ENCODE measurements at places on chromosomes 11 and 22. TPM values are rescaled to one million over a fixed set of nuclear protein-coding genes. Genes with fewer than 3 reads are reported as not detected.

GRCh38 chr11:61531044-61531443, 22.5 kb downstream of the LRRC10B start:
- no peak for DNase-seq

Gene RFPL1
- not detected for total RNA-seq

- no peak for DNase-seq
Observed at GRCh38 chr11:83818349-83818748, 532.2 kb upstream of the CCDC90B start.

GRCh38 chr22:28344918-28345703, 334.5 kb downstream of the TTC28 start:
- DNase-seq: no peak

Gene EXT2
- total RNA-seq: 79.2 TPM

Gene SCUBE1
- 21.2 TPM for total RNA-seq

Gene SLC22A12
- total RNA-seq: not detected

Gene C22orf39
- 31.8 TPM for total RNA-seq

- DNase-seq: no peak
Observed at GRCh38 chr11:12618743-12619540, 55.3 kb upstream of the TEAD1 start.

Gene UPK3A
- total RNA-seq: not detected

- peak; percentile 73 for DNase-seq
Observed at GRCh38 chr11:797296-798092, 587 bp downstream of the SLC25A22 start.

DNA sequence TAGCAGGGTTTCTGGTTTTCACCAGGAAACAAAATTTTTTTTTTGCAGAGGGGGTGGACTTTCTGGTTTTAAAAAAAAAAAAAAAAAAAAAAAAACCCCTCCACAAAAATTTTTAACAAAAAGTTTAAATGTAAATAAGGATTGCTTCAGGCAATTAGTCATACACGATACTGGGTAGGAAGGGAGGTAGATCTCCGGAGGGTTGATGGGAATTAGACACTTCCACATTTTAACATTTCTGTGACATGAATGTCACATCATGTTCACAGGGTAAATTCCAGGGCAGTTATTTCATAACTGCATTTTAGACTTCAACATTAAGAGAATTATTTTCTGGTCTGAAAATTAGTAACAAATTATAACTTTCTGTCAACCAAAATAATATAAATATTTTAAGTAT, 15.9 kb downstream of the NUP98 start:
- DNase-seq: no peak

DNA sequence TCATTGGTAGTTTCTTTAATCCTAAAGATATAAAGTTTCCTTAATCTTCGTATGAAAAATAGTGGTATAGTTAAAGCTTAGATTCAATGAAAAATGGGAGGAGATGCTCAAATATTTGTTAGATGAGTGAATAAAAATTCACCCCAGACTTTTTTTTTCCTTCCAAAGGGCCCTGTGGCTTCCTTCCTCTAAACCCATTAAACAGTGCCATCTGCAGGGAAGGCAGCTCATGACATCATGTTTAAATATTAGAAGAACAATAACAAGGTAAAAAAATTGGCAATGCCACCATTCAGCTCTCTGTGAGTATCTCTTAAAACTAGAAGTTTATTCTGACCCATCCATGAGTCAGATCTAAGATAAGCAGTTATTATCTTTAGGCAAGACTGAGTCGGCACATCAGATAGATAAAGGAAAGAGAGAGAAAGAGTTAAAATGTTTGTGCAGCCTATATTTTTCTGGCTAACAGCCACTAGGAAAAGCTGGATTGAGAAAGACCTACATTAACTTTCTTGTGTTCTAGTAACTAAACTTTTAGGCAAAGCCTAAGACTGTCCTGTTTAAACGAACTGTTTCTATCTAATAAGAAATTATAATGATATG, 19.1 kb upstream of the OOSP1 start:
- DNase-seq: no peak

- DNase-seq: no peak
Observed at GRCh38 chr22:40196628-40197360, 19.1 kb downstream of the TNRC6B start.

Gene MFRP
- total RNA-seq: not detected

GRCh38 chr11:2460540-2461252, 15.9 kb downstream of the KCNQ1 start:
- no peak for DNase-seq

Gene CNTF
- total RNA-seq: 2.7 TPM

Gene GRM5
- 175 TPM for total RNA-seq
